Upper lobe of right lung (tissue), 1 donor: ENCODE measurements at places on chromosomes 1 and 21. TPM values are rescaled to one million over a fixed set of nuclear protein-coding genes. Genes with fewer than 3 reads are reported as not detected.

- peak overlapping the region; percentile 75 for H3K27ac ChIP-seq
- H3K27me3 ChIP-seq = no peaks in the 10 kb centered on the region
- H3K4me1 ChIP-seq = peaks cover 35% of the 10 kb centered on the region
- no peaks in the 10 kb centered on the region for H3K36me3 ChIP-seq
- peak overlapping the region; percentile 75 for H3K4me3 ChIP-seq
Measured at GRCh38 chr1:8701794-8702471, 115.5 kb downstream of the RERE start.

DNA sequence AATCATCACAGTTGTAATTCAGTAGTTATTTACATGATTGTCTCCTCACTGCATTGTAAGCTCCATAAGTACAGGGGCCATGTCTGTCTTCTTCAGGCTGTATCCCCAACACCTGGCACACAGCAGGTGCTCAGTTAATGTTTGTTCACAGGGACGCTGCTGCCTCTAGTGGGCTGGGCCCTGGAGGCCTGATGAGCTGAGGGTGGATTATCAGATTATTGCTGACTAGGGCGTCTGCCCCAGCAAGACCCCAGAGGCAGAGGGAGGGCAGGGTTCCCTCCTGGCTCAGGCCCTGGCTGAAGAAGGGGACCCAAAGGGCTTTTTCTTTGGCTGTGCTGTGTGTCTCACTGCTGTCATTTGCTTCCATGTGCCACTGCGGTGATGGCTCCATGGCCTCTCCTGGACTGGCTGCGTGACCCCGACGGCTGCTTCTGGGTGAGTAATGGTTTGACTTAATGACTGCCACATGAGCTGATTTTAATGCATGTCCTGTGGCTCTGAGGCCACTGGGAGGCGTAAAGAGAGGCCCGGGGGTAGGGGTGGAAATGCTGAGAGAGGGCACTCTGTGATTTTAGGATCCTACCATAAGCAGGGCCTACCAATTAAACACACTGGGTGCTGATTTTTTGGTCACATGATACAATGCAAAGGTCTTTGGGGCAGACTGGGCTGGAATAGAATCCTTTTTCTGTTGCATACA, 20.8 kb upstream of the EPB41 start:
- peaks cover 7% of the 10 kb centered on the region for H3K4me1 ChIP-seq
- H3K36me3 ChIP-seq = peaks cover 9% of the 10 kb centered on the region
- H3K4me3 ChIP-seq = no peak overlapping the region
- H3K27me3 ChIP-seq = no peaks in the 10 kb centered on the region
- no peak for DNase-seq

GFI1 gene
- total RNA-seq = 5.4 TPM

DNASE2B gene
- total RNA-seq = 21.7 TPM
